ENCODE measurements at places on chromosomes 16 and 17. TPM values are rescaled to one million over a fixed set of nuclear protein-coding genes. Genes with fewer than 3 reads are reported as not detected.

DNA sequence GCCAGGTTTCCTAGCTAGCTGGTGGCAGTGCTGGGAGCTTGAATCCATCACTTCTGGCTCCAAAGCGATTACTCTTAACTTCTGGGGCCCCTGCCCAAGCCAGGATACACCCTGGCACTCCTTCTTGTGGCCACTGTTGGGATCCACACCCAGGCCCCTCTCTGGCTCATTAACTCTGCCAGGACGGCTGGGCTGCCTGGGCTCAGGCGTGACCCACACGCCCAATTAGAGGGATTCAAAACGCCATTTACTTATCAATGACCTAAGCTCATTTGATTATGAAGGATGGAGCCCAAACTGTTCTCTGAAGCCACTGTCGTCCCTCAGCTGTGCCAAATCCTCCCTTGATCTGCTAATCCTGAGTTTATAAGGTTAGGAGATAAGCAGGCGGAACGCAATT is 79.7 kb upstream of the BRD7 start:
- DNase-seq, result no peak

CMTM1 gene
- total RNA-seq, result not detected

DNA sequence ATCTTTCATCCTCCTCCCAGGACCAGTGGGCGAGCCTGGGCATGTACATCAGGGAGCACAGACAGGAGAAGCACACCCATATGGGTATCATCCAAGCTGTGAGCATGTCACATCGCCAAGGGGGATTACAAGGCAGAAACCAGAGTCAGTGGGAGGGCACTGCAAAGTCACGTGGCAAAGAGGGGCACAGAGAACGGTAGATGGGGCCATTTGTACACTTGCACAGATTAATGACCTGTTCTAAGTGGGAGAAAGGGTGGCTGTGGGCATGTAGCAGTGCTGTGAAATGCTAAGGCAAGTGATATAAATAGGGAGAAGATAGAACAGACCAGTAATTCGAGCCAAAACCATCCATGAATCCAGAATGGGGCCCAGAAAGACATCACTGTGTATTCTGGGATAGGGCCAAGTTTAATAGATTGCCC is 265.0 kb downstream of the CPPED1 start:
- DNase-seq, result no peak

DNA sequence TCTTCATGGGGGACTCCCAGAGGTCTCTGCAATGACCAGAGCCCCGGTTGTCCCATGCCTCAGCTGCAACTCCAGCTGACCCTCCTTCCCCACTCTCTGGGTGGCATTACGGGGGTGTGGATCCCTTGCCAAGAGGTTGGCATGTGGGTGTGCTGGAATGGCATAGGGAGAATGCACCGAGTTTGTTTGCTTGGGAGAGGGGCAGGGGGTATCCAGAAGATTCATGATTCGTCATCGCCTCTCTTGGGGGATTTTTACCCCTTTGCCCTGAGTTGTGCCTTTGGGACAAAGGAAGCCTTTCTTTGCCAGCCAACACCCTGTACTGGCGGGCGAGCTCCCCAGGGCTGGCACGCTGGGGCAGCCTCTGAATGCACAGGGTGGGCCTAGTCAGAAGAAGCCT is 6.5 kb downstream of the ERBB2 start:
- DNase-seq, result peak; percentile 39
